ENCODE measurements at places on chromosomes 5 and 9. TPM values are rescaled to one million over a fixed set of nuclear protein-coding genes. Genes with fewer than 3 reads are reported as not detected.

DNA sequence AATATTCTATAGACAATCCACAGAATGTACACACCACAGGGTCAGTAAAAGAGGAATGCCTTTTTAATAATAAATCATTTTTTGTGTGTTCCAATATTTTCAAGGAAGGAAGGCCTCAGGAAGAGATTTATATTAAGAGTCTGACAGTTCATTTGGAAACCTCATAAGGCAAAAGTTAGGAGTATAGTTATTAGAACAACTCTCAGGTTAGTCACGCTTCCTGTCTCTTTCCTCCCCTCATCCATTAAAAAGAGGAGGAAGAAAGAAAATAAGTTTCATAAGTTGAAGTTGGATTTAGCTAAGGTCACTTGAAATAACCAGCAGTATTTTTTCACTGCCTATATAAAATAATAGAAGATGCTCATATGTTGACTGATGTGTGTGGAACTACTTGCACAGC lies 863.2 kb downstream of the PTPRD start:
- DNase-seq, result no peak
- no peaks in the 10 kb centered on the region for H3K36me3 ChIP-seq
- H3K27ac ChIP-seq, result no peak overlapping the region

DNA sequence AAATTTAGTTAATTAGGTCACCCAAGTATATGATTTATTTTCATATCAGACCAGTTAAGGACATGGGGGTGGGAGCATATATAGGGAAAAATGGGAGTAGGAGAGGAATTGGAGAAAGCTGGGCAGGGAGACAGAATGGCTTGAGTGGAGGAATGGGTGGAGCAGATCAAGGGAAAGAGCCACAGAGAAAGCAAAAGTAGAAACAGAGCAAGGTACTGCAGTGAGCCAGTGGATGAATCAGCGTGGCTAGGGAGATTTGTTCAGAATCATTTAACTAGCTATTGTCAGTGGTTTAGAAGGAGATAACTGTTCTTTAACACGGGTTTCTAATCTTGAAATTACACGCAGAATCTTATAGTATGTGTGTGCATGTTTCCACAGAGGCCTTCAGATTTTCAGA lies 37.4 kb downstream of the SNX24 start:
- DNase-seq, result no peak
- H3K36me3 ChIP-seq, result no peaks in the 10 kb centered on the region
- H3K27me3 ChIP-seq, result no peaks in the 10 kb centered on the region
- H3K27ac ChIP-seq, result no peak overlapping the region
- H3K4me3 ChIP-seq, result no peak overlapping the region

Gene SPATA6L
- 1.6 TPM for total RNA-seq

GRCh38 chr5:179373961-179374505 lies 28.8 kb upstream of the ADAMTS2 start:
- no peaks in the 10 kb centered on the region for H3K27me3 ChIP-seq
- H3K4me3 ChIP-seq, result no peak overlapping the region
- no peak overlapping the region for H3K27ac ChIP-seq
- peak; percentile 2 for DNase-seq
- H3K36me3 ChIP-seq, result no peaks in the 10 kb centered on the region

Gene PRR16
- total RNA-seq, result 0.17 TPM

DNA sequence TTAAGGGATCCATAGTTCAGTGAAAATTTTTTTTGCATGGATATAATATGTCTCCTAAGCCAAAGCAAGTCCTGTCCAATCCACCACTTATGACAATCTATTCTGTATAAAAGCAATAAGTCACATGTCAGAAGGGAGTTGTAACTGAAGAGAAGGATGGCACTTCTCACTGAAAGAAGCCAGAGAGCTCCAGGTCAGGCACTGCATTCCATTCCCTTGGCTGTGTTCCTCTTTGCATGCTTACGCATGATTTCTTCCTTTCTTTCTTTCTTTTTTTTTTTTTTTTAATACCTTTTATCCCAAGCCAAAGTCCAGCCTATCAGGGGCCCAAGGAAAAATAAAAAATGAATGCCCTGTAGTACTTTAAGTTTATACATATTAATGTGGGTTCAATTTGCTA lies 39.8 kb downstream of the MAMDC2 start:
- H3K4me1 ChIP-seq, result no peaks in the 10 kb centered on the region
- no peak overlapping the region for H3K4me3 ChIP-seq
- DNase-seq, result no peak

DNA sequence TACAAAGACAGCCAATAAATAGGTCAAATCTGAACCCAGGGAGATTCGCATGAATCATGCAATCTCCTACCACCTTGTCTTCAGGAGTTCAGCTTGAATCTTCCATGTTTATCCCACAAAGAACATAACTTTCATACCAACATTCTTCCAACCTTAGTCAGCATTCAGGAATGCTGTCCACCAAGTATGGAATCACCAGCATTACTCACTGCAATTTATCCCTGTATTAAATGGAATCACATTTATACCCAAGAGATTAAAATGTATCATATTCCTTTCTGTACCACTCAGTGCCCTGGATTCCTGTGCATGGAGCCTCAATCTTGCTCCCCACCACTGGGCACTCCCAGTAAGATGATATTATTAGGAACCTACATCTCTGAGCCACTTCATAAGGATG lies 162.6 kb downstream of the GLIS3 start:
- H3K4me1 ChIP-seq, result no peaks in the 10 kb centered on the region
- H3K36me3 ChIP-seq, result no peaks in the 10 kb centered on the region
- DNase-seq, result no peak
- no peaks in the 10 kb centered on the region for H3K27me3 ChIP-seq
- no peak overlapping the region for H3K27ac ChIP-seq

Gene NUTM2F
- not detected for total RNA-seq

DNA sequence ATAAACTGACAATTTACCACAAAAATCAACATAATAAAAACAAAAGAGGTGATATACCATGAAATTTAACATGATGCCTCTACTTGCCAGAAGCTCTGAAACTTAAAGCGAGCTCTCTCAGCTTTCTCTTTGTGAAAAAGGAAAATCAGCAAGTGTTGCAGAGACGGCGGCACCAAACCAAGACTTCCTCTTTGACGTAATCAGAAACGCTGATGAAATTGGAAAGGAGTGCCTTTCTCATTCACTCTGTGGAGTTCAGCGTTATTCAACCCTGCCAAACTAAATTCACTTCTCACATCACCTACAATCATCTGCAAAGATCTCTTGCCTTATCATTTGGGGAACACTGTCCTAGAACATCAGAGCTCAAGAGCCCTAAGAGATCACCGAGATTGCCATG lies 32.2 kb downstream of the ANXA6 start:
- no peaks in the 10 kb centered on the region for H3K27me3 ChIP-seq
- peaks cover 90% of the 10 kb centered on the region for H3K36me3 ChIP-seq
- H3K4me3 ChIP-seq, result no peak overlapping the region
- no peak overlapping the region for H3K27ac ChIP-seq

- peak; percentile 80 for DNase-seq
- H3K36me3 ChIP-seq, result no peaks in the 10 kb centered on the region
- no peaks in the 10 kb centered on the region for H3K4me1 ChIP-seq
These were observed 452.0 kb upstream of the ZNF608 start for GRCh38 chr5:125198270-125198974.

Gene IL7R
- total RNA-seq, result 6.9 TPM

Gene DRD1
- 1.3 TPM for total RNA-seq

DNA sequence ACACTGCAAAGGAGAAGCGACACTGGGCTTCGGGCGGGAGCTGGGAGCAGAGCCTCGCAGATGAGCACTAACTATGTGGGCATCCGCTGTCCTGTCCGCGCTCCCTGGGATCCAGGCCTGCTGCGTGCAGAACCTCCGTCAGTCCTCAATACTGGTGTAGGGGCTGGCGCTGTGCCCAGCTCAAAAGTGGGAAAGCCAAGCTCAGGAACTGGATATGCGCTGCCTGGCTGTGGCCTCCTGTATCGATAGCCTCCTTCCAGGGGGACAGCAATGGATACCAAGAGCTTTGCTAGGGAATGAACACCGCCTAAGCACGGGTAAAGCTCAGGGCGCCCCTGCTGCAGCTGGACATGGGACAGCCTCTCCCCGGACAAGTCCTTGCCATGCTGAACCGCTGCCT lies 270.4 kb downstream of the NSG2 start:
- no peaks in the 10 kb centered on the region for H3K27me3 ChIP-seq
- no peaks in the 10 kb centered on the region for H3K4me1 ChIP-seq
- H3K27ac ChIP-seq, result no peak overlapping the region
- no peak for DNase-seq
- no peaks in the 10 kb centered on the region for H3K36me3 ChIP-seq
- no peak overlapping the region for H3K4me3 ChIP-seq

GRCh38 chr9:121318631-121319382 lies 50.8 kb downstream of the GSN start:
- peak; percentile 16 for DNase-seq
- H3K27me3 ChIP-seq, result no peaks in the 10 kb centered on the region
- peaks cover 7% of the 10 kb centered on the region for H3K4me1 ChIP-seq
- no peak overlapping the region for H3K27ac ChIP-seq

Gene NUTM2G
- not detected for total RNA-seq

DNA sequence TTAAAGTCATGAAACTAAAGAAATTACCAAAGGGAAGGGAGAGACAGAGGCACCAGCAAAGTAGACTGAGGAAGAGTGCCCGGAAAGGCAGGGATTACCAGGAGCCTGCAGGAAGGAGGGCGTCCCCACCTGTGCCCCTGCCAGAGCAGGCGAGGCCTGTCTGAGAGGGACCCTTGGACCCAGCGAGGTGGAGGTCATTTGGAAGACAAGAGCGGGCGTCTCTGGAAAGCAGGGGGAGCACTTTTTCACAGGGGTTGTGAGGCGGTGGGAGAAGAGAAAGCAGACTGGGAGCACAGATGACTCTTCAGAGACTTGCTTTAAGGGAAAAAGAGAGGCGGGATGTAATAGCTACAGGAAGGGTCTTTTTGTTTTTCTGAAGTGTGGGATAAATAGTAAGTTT lies 27.5 kb upstream of the SLC2A8 start:
- no peaks in the 10 kb centered on the region for H3K4me1 ChIP-seq
- no peaks in the 10 kb centered on the region for H3K27me3 ChIP-seq
- no peak overlapping the region for H3K4me3 ChIP-seq
- H3K36me3 ChIP-seq, result peaks cover 6% of the 10 kb centered on the region

Gene ZNF883
- not detected for total RNA-seq

- peak; percentile 72 for DNase-seq
- no peaks in the 10 kb centered on the region for H3K4me1 ChIP-seq
- no peak overlapping the region for H3K27ac ChIP-seq
These were observed 96.5 kb upstream of the ADRA1B start for GRCh38 chr5:159819591-159820411.

GRCh38 chr9:81598123-81598497 lies 91.2 kb downstream of the TLE1 start:
- no peak for DNase-seq
- peaks cover 33% of the 10 kb centered on the region for H3K4me1 ChIP-seq
- H3K36me3 ChIP-seq, result no peaks in the 10 kb centered on the region
- H3K4me3 ChIP-seq, result no peak overlapping the region

Gene RBM18
- total RNA-seq, result 19.1 TPM

Gene RIMOC1
- total RNA-seq, result 9.9 TPM

Gene SPINK7
- not detected for total RNA-seq

GRCh38 chr9:35771534-35771933 lies 17.5 kb upstream of the MSMP start:
- H3K4me3 ChIP-seq, result no peak overlapping the region
- H3K27ac ChIP-seq, result peak overlapping the region; percentile 56
- no peaks in the 10 kb centered on the region for H3K36me3 ChIP-seq
- no peak for DNase-seq

Gene LHX6
- total RNA-seq, result 1.5 TPM

Gene PCDHB9
- 0.28 TPM for total RNA-seq

DNA sequence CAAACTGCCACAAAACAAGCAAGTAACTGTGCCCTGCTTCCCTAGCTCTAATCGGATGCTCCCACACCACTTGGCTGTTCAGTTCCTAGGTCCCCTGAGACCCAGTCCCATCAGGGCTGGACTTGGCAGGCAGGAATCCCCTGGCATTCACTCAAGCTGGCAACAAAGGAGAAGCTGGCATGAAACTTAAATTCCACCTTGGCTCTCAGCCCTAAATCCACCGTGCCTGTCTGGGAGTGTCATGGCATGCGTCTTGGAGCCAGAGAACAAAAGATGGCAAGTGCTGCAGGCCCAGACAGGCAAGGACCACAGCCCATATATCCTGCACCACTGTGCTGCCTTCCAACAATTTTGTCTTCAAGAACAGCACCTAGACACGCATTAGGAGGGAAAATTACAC lies 38.2 kb downstream of the ETF1 start:
- peak overlapping the region; percentile 55 for H3K27ac ChIP-seq
- peak; percentile 79 for DNase-seq
- H3K4me3 ChIP-seq, result no peak overlapping the region
- no peaks in the 10 kb centered on the region for H3K27me3 ChIP-seq

Gene CEP72
- 2.3 TPM for total RNA-seq

DNA sequence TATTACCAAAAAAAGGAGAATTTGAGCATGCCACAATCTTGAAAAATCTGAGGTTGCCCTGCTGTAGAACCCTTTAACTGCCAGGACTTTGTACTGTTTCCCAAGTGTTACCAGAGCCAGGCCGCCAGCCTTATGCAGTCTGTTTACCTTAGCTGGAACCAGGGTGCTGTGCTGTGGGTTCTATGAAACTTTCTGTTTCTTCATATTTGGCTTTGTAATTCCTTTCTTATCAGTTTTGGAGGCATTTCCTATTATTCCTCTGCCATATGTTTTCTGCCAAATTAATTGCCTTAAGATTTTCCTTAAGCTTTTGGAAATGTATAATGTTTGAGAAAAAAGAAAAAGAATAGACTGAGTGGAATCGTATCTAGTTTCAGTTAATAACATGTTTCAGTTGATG lies 2.1 kb downstream of the S1PR3 start:
- DNase-seq, result peak; percentile 40
- no peaks in the 10 kb centered on the region for H3K36me3 ChIP-seq
- H3K4me1 ChIP-seq, result peaks cover 13% of the 10 kb centered on the region
- H3K4me3 ChIP-seq, result no peak overlapping the region
